Iris pigment epithelial cell (primary cell): ENCODE measurements at places on chromosomes 4 and X.

- DNase-seq = no peak
These were observed 142.5 kb upstream of the SMAD1 start for GRCh38 chr4:145339075-145339725.

- DNase-seq = peak; percentile 60
These were observed 32.9 kb downstream of the SETD7 start for GRCh38 chr4:139523076-139523475.

DNA sequence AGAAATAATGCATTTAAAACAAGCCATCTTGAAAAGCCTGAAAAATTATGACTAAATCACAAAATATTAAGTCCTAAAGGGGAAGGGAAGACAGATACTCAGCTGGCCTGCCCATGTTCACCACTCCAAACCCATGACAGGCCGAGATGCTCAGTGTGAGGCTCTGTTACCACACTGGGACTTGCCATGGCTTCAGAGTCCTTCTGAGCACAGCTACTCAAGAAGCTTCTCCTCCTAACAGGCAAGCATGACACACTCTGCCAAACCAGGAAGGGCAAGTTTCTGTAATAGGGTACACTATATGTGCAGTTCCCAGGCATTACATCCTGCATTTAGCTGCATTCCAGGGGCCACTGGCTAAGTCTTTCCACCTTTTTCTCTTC lies 34.0 kb upstream of the CYBB start:
- DNase-seq = no peak

DNA sequence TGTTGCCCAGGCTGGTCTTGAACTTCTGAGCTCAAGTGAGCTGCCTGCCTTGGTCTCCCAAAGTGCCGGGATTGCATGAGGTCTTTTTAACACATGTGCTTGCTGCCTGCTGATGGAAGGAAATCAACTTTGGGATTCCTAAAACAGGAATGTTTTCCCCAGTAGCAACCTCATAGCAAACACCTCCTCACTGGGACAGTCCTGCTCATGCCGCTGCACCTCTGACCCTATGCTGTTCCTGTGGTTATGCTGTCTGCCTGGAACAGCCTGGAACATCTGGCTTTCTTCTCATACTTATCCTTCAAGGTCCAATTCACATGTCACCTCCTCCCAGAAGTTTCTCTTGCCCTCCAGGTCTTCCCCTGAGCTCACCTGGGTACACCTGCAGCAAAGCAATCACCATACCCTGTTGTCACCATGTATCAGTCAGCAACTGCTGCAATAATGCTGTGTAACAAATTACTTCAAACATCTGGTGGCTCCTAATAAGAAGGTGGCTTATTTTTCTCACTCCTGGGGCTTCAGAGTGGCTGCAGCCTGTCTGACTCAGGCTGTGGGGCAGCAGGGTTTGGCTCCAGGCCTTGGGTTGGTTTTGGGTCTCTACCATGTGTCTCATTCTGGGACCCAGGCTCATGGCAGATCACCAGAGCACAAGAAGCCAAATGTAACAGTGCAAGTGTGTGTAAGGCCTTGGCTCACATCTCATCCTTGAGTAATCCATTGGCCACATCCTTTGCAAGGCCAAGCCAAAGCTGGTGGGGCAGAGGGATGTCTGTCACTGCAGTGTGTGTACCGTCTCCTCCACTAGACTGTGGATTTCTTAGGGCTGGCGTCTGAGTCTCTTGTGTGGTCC lies 59.4 kb upstream of the SORCS2 start:
- no peak for DNase-seq

DNA sequence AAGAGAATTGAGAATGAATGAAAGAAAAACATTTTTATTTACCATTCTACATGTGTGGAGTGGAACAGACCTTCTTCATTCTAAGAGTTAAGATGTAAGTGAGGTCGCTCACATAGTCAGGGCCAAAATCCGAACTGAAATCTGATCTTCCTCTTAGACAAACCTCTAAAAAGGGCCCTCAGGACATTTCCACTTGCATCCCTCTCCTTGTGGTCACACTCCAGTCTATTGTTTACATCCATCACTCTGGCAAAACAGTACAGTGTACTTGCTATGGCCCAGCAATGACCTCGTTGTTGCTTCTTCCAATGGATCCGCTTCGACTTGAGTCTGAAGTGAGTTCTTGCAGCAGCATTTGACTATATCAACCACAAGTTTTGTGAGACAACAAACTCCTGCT lies 54.2 kb downstream of the MOSPD2 start:
- peak; percentile 61 for DNase-seq

GRCh38 chrX:114201622-114202021 lies 382.3 kb upstream of the HTR2C start:
- DNase-seq = no peak

GRCh38 chrX:70508296-70508911 lies 63.8 kb downstream of the DLG3 start:
- peak; percentile 21 for DNase-seq

DNA sequence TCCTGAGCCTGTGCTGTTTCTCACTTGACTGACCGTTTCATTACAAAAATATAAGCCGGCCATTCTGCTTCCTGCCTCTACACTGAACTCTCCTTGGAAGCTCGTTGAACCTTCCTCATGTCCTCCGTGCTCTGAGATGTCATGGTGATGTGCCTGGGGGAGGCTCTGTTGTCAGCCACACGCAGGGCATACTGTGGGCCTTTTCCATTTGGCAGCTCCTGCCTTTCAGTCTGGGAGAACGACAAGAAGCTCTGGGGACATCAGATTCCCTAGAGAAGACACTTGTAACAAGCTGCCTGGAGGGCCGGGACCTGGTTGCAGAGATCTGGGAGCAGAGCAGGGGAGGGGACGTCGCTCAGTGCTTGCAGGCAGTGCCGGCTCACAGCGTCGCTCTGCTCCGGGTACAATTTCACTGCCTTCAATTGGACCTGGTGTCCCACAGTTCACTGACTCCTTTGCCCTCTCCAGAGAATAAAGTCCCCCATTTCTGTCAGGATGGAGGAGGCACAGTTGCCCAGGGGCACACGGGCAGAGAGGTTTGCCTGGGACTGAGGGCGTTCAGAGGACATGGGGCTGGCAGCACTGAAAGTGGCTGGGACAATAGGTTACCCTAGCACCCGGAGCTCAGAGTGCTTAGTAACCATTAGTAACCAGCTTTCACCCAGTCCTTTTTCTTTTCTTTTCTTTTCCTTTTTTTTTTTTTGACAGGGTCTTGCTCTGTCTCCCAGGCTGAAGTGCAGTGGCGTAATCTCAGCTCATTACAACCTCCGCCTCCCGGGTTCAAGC lies 19.1 kb upstream of the MECP2 start:
- no peak for DNase-seq

DNA sequence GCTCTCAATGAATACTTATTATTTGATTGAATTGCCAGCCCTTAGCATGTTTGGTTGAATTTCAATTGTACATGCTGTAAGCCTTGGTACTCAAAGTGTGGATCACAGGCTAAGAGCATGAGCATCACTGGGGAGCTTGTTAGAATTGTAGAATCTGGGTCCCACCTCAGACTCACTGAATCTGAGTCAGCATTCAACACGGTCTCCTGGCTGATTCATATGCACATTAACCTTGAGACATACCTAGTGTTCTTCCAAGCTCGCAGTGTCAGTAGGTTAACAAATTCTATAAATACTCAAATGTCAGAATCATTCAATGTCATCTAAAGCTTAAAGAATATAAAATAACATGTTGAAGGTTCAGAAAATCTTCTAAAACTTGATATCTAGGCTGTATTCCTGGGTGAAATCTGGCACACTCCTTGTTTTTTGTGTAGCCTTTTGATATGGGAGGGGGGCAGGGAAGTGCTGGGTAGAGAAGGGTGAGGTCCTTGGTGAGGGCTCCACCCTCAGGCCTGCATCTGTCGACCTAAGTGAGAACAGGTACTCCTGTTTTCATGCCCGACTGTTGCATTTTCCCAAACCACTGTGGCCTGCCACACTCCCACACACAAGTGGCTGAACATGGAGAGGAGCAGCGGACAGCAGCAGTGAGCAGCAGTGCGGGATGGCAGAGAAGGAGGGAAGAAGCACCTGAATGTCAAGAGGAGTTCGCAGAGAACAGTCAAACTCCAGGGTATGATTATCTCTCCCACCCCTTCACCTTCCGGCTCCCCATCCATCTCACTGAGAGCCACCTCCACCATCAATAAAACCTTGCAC lies 529.6 kb upstream of the IGFBP7 start:
- DNase-seq = no peak

GRCh38 chrX:42778096-42778495 lies at the start of gene PPP1R2C:
PPP1R2C (minus strand) TSS chrX:42778163; CDS start chrX:42778079, 84 bp downstream.
- DNase-seq = no peak

GRCh38 chrX:5829060-5829459 lies 399.6 kb downstream of the NLGN4X start:
- DNase-seq = no peak

GRCh38 chr4:15416357-15417232 lies 11.2 kb upstream of the C1QTNF7 start:
- no peak for DNase-seq

DNA sequence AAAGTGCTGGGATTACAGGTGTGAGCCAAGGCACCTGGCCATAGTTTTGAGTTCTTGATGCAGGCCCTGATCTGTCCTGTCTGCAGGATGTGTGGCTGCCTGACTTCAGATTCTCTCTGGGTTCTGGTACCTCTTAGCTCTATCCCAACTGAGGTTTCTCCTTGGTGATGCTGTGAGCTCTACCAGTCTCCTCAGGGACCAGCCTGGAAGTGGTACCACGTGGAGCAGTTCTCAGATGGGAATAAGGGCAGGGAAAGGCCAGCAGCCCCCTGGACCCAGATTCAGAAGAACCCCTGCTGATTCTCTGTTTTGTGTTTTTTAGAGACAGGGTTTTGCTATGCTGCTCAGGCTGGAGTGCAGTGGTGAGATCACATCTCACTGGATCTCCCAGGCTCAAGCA lies 85.0 kb upstream of the HELT start:
- no peak for DNase-seq

DNA sequence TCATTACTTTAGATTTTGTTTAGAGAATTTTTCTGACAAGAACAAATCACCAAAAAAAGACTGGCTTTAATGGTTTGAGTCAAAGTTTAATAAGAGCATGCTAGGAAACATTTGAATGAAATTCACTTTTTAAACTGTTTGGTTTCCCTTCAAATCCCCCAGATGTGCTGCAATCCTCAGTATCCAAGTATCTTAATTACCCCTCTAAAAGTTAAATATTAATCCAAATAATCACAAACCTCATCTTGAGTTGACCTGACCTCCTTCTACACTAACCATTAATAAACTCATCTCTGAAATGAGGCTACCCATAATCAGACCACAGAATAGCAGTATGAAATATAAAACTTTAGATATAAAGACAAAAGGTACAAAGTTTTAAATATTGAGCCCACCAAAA lies 10.1 kb downstream of the DHX15 start:
- no peak for DNase-seq

DNA sequence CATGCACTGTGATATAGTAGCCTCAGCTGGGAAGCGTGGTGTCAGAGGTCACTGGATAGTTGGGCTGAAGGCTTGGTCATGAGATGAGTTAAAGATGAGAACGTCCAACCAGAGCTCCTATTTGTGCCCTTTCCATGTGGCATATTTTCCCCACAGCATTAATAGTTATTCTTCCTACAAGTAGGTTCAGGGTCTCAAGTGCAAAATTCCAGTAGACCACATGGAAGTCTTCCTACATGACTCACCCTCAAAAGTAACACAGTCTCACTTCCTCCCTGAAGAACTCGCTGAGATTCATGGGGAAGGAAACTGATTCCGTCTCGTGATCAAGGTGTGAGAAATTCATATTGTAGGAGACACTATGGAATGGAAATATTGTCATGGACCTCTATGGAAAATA lies 1212.5 kb upstream of the PRKX start:
- peak; percentile 0 for DNase-seq

DNA sequence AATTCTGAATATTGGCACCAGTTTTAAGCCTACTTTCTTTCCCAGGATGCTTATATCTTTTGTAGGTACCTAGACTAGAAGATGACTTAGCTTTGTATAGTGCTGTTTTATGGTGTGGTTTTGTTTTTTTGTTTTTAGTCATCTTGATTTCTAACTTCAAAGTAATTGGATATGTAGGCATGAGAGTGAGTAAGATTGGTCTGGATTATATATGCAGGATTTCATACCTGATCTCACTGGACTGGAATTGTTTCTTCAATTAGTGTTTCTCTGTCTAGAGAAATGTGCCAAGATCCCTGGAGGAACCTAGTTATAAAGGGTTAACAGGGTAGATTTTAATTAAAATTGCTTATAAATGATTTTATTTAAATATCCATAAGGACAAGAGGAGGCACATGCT lies 23.1 kb downstream of the NAP1L5 start:
- DNase-seq = no peak

- DNase-seq = no peak
These were observed 1383.3 kb upstream of the PCDH7 start for GRCh38 chr4:29336861-29337260.

DNA sequence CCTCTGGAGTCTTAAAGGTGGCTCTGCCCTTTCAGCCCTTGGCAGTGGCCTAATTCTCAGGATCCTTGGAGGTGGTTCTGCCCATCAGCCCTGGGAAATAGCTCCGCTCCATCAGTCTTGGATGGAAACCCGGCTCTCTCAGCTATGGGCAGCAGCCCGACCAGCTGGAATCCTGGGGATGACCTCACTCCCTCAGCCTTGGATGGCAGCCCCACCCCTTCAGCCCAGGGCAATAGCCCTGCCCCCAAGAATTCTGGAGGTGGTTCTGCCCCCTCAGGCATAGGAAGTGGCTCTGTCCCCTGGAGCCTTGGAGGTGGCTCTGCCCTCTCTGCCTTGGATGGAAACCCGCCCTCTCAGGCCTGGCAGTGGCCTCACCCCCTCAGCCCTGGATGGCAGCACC lies 127.7 kb downstream of the RBMX2 start:
- no peak for DNase-seq

DNA sequence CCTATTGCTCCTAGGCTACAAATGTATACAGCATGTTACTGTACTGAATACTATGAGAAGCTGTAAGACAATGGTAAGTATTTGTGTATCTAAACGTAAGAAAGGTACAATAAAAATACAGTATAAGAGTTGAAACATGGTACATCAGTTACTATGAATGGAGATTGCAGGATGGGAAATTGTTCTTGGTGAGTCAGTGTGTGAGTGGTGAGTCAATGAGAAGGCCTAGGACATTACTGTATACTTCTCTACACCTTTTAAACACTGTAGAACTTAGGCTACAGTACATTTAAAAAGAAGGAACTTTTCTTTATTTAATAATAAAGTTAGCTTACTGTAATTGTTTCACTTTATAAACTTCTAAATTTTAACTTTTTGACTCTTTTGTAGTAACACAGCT lies 2603.2 kb downstream of the PCDH7 start:
- DNase-seq = peak; percentile 6

GRCh38 chr4:2354760-2355159 lies 63.7 kb downstream of the ZFYVE28 start:
- no peak for DNase-seq

DNA sequence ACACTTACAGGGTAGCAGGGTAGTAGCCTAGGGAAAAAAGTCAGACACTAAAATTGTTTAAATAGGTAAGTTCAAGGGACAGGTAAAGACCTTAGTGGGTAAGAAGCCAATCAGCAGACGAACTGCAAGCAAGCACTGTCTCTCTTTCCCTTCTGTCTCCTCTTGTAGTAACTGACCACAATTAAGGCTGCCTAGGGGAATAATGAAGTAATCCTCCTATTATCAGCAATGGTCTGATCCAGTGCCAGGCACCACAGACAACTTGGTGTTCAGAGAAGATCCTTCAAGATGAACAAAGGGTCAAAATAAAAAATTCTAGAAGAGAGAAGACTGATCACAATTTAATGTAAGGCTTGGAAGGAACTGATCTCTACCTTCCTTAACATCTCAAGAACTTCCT lies 62.9 kb downstream of the ELOVL6 start:
- peak; percentile 51 for DNase-seq

GRCh38 chrX:133594156-133594555 lies 178.9 kb upstream of the GPC4 start:
- DNase-seq = no peak
